ENCODE measurements at places on chromosomes 16 and 17.

- DNase-seq: no peak
These were observed 291.9 kb upstream of the N4BP1 start for GRCh38 chr16:48901712-48902374.

DNA sequence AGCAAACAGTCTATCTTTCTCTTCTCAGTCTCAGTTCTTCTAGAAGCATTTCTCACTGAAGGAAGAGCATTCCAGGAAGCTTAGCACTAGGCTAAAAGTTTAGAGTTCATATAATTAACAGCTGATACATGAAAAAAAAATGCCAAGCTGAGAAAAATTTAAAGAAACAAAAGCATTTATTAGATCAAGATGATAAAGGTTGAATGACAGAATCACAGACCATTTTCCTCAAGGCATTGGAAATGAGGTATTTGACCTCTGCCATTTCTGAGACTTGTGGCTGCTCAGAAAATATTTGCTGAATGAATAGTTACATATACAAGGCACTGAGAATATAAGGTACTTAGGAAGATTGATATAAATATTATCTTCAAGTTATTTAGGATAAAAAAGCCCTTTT is 901.6 kb upstream of the GOT2 start:
- DNase-seq: no peak

DNA sequence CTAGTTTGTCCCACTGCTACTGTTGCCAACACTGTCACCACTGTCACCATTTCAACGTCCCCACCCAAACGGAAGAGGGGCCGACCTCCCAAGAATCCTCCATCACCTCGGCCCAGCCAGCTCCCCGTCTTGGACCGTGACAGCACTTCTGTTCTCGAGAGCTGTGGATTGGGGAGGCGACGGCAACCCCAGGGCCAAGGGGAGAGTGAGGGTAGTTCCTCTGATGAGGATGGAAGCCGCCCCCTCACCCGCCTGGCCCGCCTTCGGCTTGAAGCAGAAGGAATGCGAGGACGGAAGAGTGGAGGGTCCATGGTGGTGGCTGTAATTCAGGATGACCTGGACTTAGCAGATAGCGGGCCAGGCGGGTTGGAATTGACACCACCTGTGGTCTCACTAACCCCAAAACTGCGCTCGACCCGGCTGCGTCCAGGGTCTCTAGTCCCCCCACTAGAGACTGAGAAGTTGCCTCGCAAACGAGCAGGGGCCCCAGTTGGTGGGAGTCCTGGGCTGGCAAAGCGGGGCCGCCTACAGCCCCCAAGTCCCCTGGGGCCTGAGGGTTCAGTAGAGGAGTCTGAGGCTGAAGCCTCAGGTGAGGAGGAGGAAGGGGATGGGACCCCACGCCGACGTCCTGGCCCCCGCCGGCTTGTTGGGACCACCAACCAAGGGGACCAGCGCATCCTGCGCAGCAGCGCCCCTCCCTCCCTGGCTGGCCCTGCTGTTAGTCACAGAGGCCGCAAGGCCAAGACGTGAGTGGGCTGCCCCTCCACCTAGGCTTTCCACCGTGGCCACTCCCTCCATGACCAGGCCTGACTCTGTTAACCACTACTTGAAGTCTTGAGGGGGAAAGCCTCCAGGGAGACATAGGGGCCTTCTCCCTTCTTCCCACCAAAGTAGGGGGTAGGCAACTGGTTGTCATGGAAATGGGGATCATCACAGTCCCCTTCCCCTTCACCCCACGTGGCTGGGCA is 9.0 kb upstream of the PHKG2 start:
- DNase-seq: no peak

DNA sequence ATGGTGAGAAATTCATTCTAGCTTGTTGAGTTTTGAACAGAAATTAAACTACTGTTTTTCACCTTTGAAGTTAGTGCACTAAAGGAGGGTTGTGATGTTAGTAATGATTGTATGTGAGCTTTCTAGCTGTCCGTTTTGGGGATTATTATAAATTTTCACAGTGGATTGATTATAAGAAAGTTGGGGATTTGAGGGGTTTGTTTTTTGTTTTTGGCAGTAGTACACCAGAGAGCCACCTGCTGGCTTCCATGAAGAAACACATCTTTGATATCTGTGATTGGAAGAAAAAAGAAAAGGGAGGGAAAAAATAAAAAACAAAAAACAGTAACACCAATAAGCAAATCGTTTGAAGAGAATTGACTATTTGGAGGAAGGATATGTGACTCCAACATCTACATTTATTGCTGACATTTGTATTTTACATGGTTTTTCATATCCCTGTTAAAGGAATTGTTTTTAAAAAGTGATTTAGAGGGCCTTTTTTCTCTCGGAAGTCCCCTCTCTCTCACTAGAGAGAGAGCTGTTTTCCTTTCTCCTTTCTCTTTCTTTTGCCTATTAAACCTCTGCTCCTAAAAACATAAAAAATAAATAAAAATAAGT is 1469.5 kb upstream of the GOT2 start:
- peak; percentile 26 for DNase-seq

- DNase-seq: no peak
These were observed 50.8 kb upstream of the CDR2 start for GRCh38 chr16:22425036-22425801.

DNA sequence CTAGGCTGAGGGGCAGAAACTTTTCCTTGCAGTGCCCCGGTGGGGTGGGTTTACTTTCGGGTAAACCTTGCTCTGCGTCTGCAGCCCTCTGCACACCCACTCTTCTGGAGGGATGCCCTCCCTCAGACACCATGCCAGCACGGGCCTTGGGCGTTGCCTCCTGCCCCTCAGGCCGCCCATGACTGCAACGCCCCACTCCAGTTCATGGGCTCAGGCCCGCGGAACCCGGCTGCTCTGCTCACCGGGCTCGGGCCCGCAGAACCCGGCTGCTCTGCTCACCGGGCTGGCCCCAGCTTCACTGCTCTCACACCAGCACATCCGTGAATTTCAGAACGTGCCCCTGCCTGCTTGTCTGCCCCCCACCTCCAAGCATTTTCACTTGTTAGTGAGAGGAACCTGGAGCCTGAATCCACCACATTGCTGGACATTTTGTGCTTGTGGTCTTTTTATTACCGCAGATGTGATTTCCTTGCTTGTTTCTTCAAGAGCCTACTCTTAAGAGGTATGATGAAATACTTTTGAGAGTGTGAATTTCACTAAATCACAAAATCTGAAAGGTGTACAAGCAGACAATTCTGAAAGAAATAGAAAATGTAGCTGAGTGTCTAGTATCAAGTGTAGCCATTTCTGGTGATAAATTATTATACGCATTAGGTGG is 130.9 kb downstream of the RPTOR start:
- DNase-seq: no peak

Data from suppressor macrophage (primary cell).